MM.1S (cell line): ENCODE measurements at places on chromosomes 2 and 18.

GRCh38 chr2:1283871-1284270 is 129.4 kb upstream of the TPO start:
- no peak for DNase-seq

DNA sequence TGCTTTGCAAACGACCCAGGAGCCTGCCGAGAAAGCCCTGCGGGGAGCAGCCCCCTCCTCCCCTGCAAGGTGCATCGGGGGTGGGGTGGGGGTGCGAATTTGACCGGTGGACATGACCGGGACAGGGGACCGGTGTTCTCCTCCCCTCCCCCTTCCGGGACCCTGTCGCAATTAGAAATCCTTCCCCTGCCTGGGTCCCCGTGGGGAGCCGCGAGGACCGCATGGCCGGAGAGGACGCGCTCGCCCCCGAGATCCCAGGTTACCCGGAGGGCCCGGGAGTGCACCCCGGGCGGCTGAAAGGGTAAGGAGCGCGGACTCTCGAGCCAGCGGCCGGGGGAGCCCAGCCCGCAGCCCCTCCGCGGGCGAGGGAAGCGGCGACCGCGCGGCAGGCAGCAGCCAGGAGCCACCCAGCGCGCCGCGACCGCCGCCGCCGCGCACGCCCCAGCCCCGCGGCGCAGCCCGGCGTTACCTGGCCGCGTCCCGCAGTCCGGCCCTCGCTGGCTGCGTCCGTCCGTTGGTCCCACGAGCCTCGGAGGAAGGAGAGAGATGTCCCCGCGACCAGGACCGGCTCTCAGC is 482 bp downstream of the DLGAP1 start:
- DNase-seq, result no peak

GRCh38 chr18:59072727-59073421 is 66.8 kb upstream of the SEC11C start:
- DNase-seq, result no peak

DNA sequence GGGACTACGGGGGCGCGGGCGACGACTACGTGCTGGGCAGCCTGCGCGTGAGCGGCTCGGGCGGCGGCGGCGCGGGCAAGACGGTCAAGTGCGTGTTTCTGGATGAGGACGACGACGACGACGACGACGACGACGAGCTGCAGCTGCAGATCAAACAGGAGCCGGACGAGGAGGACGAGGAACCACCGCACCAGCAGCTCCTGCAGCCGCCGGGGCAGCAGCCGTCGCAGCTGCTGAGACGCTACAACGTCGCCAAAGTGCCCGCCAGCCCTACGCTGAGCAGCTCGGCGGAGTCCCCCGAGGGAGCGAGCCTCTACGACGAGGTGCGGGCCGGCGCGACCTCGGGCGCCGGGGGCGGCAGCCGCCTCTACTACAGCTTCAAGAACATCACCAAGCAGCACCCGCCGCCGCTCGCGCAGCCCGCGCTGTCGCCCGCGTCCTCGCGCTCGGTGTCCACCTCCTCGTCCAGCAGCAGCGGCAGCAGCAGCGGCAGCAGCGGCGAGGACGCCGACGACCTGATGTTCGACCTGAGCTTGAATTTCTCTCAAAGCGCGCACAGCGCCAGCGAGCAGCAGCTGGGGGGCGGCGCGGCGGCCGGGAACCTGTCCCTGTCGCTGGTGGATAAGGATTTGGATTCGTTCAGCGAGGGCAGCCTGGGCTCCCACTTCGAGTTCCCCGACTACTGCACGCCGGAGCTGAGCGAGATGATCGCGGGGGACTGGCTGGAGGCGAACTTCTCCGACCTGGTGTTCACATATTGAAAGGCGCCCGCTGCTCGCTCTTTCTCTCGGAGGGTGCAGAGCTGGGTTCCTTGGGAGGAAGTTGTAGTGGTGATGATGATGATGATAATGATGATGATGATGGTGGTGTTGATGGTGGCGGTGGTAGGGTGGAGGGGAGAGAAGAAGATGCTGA is 1.4 kb downstream of the SOX11 start:
- no peak for DNase-seq

GRCh38 chr2:154689158-154689557 is 9.3 kb upstream of the KCNJ3 start:
- no peak for DNase-seq

GRCh38 chr2:224563537-224563936 is 21.6 kb downstream of the CUL3 start:
- no peak for DNase-seq

GRCh38 chr2:16200554-16201193 is 260.3 kb downstream of the MYCN start:
- no peak for DNase-seq

GRCh38 chr18:43507842-43508481 is 230.7 kb upstream of the SYT4 start:
- no peak for DNase-seq

- no peak for DNase-seq
Observed at GRCh38 chr2:1499033-1499795, 86.0 kb downstream of the TPO start.

DNA sequence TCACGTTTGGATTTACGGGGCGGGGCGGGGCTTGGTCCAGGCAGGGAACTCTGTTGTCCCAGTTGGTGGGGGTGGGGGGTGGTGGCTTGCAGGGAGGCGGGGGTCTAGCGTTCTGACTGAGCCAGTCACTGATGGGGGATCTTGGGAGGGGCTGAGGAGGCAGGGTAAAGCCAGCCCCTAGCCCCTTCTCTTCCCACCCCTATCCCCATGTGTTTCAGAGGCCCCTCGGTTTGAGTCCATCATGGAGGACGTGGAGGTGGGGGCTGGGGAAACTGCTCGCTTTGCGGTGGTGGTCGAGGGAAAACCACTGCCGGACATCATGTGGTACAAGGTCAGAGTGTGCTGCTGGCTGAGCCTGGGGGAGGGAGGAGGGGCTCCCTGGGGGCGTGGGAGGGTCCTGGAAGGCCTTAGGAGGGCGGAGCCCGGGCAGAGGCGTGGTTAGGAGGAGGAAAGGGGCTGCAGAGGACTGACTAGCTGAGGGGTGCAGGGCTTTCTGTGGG is 22.0 kb upstream of the GMPPA start:
- no peak for DNase-seq
